WTC11 (cell line): ENCODE measurements at places on chromosomes 1 and 21.

GRCh38 chr1:164559342-164560051, 513 bp downstream of the PBX1 start:
- peak; percentile 58 for DNase-seq

DNA sequence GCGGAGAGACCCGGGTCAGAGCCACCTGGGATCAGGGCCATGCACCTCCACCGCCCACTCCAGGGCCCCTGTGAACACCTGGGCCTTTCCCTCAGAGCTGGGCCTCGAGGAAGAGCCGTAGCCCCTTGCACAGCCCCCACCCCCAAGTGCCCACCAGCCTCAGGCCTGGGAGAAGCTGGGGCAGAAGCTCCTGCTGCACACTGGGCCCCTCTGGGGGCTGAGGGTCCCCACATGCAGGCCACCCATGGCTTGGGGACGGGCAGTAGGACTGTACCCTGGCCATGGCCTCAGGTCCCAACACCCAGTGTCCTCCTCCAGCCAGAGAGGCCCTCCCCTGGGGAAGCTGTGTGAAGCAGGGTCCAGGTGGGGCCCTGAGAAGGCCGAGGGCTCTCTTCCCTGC, 6.5 kb downstream of the NOC2L start:
- no peak for DNase-seq

DNA sequence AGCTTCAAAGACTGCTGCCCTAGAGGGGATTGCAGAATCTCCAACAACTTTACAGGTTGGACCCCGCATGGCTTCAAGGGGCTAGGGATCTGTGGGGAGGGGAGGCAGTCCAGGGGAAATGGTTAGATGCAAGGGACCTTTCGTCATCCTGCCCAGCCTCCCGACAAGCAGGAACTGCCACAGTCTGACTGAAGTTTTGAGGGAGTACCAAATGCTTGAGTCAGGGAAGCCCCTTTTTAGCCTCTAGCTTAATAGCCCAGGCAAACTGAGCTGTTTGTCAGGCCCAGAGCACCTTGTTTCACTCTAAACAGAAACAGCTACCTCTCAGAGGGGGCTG, 1.1 kb downstream of the TOR3A start:
- no peak for DNase-seq

GRCh38 chr1:173042806-173043205, 7.9 kb downstream of the TNFSF18 start:
- DNase-seq, result no peak

GRCh38 chr1:208185801-208186231, 58.4 kb downstream of the PLXNA2 start:
- DNase-seq, result no peak

DNA sequence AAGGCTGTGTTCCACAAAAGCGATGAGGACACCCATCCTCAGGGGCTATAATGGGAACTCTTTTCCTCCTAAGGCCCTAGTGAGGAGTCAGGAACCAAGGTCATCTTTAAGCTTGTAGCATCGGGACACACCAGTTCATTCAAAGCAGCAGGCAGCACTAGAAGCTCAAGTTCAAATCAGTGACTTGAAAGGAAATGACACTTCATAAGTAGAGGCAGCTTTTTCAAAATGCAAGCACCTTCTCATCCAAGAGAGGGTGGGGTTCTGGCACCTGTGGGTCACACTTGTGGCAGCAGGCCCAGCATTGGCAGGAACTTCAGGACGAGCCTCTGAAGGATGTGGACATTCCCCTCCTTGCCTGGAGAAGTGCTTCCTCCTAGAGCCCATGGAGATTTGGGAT, 496.3 kb downstream of the KIF26B start:
- no peak for DNase-seq

DNA sequence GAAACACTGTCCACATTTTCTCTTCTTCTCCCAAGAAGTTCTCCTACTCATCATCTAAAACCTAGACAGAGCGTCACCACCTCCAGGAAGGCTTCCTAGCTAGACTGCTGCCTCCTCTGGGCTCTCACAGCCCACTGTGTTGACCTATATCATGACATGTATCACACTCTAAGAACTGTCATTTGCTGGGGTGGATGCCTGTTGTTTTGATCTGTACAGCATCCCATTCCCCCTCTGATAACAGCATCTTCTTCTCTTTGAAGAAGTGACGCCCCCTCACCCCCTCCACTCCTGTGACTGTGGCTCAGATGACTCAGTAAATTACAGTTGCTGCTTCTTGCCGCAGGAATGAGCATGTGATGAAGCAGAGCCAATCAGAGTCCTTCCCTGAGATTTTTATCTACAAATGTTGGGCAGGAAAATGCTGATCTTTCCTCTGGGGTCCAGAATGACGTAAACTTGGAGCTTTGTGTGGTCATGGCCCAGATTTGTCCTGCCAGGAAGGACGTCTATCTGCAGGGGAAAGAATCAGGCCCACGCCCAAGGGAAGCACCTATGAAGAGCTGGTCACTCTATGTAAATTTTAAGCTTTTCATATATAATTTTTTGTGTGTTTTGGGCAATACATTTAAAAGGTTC, 28.0 kb upstream of the FOXO6 start:
- no peak for DNase-seq

DNA sequence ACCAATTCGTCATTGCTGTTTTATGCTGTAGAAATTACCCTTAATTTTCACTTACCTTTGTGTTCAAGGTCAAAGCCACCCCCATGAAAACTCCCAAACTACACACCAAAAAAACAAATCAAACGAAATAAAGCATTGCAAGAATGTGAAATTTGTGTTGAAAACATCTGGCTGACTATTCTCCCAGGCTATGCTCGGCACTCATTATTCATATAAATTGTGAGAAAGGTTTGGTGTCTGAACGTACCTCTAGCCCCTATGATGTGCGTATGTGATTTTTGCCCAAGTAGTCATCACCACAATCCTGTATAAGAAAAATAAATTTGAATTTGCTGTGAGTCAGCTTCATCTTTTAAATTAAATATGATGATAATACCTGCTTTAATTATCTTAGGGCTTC, 34.9 kb downstream of the ADAMTS1 start:
- no peak for DNase-seq

GRCh38 chr1:158646465-158646864, 40.0 kb downstream of the SPTA1 start:
- no peak for DNase-seq

DNA sequence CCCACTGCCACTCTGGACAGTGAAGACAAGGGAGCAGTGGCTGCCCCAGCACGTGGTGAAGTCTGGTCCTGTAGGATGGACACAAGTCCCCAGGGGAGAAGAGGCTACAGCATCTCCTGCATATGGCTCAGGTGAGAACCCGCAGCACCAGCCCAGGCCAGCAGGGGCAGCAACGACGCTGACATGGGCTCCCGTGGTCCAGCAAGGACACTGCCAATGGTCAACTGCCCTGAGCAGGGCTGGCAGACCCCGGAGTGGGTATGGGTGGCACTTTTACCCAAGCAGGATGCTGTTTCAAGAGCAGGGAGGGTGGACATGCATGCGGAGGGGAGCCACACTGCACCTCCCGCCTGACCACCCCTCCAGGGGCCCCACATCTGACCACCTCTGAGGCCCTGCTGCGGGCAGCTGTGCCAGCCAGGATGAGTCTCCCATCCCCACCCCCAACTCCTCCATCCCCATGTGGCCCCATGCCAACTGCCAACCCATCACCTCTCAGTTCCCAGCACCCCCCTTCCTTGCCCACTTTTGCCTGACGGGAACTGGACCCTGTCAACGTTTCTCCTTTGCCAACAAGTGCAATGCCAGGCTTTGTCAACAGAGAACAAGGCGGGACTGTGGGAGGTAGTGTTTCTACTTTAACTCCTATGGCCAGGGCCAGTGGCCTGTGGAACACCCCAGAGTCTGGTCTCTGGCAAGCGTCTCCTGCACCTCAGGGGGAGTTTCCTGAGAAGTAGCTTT, 8.6 kb downstream of the MORN1 start:
- peak; percentile 78 for DNase-seq

GRCh38 chr1:113147073-113147625, 74.2 kb downstream of the LRIG2 start:
- no peak for DNase-seq

GRCh38 chr1:84973498-84974334, 23.2 kb downstream of the MCOLN2 start:
- peak; percentile 21 for DNase-seq

GRCh38 chr1:225999912-226000337, 782 bp upstream of the SDE2 start:
- no peak for DNase-seq

DNA sequence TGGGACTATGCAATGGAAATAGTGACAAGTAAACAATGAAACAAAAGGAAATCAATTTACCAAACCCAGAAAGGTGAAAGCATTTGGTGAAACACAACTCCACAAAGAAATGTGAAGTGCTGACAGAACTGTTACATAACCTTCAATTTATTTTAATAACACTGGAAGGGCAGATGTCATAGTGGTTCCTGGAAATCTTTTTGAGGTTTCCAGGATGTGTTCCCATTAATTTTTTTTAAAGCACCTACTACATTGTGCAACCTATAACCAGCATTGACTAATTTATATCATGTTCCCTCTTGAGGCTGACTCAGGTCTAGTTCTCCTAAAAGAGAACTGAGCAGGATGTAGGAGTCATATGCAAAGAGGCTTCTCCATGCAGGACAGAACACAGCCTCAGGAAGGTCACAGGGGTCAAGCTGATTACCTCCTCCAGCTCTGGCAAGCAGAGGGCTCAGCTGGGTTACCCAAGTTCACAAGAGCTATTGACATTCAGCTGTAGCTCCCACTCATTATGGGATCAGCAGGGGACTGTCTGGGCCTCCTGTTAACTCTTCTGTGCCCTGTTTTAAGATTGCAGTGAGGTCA, 157.1 kb upstream of the NRIP1 start:
- DNase-seq, result peak; percentile 58

- no peak for DNase-seq
Measured at GRCh38 chr1:91162613-91163012, 140.8 kb upstream of the ZNF644 start.

DNA sequence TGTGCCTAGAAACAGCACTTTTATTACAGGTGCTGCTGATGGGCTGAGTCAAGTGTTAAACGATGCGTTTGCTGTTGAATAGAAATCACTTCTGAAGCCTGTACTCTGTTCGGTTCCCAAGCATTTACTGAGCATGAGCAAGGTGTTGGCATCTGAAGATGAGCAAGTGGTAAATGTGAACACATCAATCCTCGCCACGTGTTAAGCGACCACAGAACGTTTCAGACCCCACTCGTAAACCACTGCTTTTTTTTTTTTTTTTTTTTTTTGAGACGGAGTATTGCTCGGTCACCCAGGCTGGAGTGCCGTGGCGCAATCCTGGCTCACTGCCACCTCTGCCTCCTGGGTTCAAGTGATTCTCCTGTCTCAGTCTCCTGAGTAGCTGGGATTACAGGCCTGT, 241.2 kb downstream of the SETD4 start:
- DNase-seq, result no peak

DNA sequence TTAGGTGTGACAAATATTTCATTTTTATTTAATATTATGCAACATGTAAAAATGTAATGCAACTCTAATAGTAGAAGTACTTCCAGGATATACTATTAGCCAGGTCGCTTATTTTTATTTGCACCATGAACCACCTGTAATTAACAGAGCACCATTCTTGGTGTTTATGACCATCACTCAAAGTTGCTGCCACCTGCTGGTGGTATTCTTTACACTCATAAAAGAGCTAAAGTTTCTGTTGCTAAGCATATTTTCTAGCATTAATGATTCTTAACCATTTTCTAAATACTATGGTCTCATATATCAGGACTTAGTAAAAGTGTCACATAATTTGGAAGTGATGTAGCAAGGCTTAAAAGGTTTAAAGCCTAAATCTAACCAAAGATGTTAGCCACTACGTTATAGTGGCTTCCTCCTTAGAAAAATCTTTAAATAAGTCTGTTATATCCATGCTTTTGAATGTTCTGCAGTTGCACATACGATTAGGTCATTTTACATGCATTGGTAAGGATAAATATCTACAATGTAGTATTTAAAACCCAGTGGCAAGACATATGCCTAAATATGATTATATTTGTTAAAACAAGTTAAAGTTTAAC, 244.5 kb downstream of the NEGR1 start:
- DNase-seq, result peak; percentile 34

DNA sequence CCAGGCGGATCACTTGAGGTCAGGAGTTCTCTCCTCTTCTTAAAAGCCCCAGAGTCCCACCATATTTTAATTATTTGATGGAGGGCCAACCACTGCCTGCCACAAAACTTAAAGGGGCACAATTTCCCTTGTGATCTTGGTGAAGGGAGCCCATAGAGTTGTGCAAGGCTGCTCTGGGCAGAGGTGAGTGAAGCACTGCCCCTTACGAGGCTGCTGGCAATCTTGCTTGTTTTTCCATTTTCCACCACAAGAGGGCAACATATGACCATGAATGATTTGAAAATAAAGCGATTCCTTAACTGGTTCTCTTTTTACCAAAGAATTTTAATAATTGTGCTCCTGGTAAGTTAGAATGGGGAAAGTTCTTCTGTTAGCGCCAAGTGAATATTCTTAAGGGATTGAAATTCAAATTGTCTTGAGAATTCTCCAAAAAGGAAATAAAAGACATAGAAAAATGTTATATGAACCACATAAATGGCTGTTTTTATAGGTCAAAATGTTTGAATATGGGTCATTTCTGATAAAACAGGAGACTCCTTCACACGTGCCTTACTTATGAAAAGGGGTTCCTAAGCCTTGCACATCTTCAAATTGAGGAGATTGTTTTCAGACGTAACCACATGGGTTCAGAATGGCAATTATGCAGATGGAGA, 22.7 kb downstream of the PGM1 start:
- peak; percentile 58 for DNase-seq

GRCh38 chr1:10940451-10940804, 72.0 kb upstream of the TARDBP start:
- no peak for DNase-seq

- no peak for DNase-seq
Measured at GRCh38 chr21:9760398-9761074, 760.8 kb upstream of the TPTE start.

GRCh38 chr1:50877641-50878040, 82.4 kb downstream of the FAF1 start:
- DNase-seq, result no peak

DNA sequence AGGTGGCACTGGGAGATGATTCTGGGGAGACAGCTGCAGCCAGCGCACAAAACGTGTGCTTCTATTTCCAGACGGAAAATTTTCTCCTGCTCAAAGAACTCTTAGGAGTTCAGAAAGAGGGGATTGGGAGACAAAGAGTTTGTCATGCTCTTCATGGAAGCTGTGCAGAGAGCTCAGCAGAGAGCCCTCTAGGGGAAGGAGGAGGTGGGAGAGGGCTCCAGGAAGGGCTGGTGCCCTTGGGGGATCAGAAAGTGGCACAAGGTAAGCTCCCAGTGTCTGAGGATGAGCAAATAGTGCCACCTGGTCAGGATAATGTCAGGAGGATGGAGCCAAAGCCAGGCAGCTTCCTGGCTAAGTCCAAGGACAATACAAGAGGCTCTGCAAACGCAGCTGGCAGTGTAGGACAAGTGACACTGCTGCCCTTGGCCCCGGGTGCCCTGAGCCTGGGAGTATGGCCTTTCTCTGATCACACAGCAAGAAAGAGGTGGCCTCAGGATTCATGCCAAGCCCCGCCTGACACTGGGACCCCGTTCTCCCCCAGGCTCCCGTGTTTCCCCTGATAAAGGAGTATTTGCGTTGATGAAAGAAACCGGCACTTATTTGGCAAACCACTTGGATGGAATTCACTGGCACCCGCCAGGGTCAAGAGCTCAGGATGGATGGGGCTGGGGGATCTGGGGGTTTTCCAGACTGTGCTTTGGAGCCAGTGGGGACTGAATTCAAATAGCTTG, 254.0 kb downstream of the PTPRU start:
- DNase-seq, result no peak
